ENCODE measurements at places on chromosomes 4 and X. TPM values are rescaled to one million over a fixed set of nuclear protein-coding genes. Genes with fewer than 3 reads are reported as not detected.

RNF212 gene
- 11.5 TPM for polyA plus RNA-seq

GRCh38 chr4:120034913-120035312, 31.7 kb downstream of the MAD2L1 start:
- DNase-seq: no peak

DNA sequence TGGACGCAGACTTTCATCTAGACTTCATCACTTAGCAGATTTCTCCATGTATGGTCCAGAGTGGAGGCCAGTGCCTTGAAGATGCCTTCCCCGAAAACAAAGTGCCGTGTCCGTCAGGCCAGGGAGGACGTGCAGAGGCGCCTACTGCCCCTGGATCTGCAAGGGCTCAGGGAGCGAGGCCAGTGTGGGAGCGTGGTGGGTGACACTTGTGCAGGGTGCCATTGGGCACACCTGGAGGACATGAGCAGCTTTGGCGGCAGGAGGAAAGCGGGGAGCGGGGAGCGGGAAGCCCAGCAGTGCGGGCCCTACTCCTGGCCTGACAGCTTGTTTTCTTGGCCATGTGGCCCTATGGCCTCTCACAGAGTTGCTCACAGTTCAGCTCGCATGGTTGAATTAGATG, 25.8 kb downstream of the WFS1 start:
- no peak for DNase-seq

XAGE1A gene
- polyA plus RNA-seq: not detected

IL21 gene
- not detected for polyA plus RNA-seq

- peak; percentile 16 for DNase-seq
Measured at GRCh38 chr4:68175562-68176155, 46.0 kb upstream of the TMPRSS11F start.
